CD4-positive, alpha-beta T cell treated with Interleukin-15 for 1 hour (primary cell): ENCODE measurements at places on chromosomes 2 and 18.

DNA sequence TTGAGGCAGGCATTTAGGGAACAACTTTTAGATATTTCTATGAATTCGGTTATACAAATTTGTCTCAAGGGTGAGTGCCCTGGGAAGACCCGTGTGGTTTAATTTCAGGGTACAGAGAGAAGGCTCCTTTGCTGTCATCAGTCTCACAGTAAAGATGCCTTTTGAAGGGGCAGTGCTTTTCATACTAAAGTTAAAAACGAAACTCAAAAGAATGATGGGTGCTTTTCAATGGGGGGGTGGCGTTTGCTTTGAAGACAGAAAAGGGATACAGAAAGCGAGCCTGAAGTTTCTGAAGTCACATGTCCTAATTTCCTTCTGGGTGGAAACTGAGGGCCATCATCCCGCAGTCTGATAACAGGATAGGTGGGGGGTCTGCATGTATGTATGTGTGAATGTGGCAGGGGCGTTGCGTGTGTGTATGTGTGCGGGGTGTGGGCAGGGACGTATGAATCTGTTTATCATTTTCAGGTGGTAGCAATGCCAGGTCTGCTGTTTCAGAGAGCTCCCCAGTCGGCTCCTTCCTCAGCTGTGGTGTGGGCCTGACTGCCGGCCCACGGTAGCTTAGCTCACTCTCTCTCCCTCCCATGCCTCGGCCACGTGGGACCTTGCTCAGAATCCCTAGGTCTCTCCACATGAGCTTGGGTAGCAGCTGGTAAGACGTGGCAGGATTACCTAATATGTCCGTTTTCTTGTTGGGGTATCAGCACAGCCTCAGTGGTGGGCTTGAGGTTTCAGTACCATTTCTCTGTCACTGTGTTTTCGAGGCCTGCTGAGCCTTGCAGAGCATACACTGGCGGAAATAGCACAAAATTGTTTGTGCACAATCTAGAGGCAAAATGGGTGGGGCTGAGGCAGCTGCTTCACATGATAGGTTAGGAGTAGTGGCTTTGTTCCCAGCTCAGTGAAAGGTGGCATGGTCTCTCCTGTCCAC is 32.7 kb downstream of the ARHGAP25 start:
- peak; percentile 51 for DNase-seq

DNA sequence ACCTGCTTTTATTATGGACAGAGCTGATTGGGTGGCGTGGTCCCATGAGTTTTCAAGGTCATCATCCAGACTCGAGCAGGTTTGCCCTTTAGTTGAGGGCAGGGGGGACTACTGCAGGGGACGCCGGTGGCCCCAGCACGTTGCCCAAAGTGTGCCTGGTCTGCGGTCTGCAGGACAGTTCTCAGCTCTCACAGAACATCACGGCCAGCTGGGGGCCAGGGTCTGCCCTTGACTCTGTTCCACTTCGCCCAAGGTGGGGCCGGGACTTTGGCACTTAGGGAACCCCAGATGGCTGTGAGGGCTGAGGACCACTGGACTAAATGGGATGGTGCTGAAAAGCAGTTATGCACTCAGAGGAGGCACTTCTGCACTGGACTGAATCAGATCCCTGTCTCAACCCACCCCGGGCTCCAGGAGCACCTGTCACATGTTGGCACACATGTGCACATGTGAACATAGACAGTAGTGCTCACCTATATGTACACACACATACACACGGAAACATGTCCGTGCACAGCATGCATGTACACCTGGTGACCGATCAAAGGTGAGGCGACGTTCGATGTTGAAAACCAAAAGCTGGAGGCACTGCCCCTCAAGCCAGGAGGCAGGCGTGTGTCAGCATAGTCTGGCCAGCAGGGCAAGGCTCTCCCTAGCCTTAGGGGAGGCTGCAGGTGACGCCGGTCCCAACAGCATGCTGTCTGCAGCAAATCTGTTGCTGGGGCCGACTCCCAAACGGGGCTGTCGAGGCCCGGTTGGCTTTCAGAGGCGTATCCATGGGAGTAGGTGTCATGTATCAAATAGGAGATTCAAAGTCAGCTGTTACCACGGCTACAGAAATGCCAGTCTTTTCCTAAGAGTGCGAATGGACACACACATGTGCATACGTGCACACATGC is 10.2 kb downstream of the ANO7 start:
- DNase-seq: no peak

GRCh38 chr2:71693286-71694270 is 240.2 kb downstream of the DYSF start:
- no peak for DNase-seq

DNA sequence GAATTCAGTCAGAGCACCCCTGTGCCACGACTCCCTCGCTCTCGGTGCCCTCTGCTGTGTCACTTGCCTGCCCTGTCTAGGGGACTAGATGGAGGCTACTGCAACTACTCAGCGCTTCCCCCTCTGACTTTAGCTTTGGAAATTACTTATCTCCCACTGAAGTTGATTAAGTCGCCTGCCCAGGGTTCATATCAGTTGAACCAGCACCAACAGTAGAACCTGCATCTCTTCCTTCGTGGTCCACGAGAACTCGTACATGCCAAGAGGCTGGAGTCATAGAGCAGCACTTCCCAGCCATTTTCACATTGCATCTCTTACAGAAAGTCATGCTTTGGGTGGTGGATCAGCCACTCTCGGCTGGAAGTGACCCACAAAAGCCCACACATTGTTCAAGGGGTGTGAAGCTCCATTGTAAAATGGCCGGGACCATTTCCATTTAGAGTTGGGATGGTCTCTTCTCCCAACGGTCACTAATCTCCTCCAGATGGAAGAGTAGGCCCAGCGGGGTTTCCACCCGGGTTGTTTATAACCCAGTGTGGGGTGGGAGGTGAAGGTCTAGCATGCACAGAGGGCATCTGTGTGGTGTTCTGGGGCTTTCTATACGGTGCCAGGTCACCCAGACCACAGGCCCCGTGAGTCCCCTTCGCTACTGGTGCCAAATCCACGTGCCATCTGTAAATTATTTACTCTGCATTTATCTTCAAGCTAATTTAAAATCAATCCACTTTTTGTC is 38.0 kb downstream of the STEAP3 start:
- DNase-seq: no peak

DNA sequence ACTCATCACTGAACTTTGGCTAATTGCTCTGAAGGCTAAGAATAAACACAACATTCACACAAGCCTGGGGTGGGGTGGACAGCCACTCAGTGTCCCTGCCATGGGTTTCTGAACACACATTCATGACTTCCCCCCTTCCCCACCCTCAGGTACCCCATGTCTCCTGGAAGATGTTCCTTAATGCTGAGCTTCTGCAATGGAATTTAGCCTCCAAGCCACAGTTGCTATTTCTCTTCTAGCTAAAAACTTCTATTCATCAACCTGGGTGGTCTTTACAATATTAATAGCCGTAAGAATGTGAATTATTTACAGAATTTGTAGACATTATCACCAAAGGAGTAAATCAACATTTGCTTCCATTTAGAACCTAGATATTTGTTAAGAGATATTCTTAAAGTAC is 175.1 kb downstream of the ACKR3 start:
- no peak for DNase-seq

DNA sequence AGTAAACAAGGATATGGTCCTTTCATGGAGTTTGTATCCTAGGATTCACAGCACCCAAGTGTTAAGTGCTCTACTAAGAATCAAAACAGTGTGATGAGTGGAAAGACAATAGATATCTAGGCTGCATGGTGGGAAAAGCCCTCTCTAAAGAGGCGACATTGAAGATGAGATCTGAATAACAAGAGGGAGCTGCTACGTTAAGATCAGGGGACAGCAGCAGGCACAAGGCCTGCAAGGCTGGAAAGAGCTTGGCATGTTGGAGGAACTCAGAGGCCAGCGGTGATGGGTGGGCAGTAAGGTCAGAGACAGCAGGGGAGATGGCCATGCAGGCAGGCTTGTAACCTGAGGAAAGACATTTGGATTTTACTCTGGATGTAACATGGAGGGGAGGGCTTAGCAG is 177.5 kb downstream of the GFPT1 start:
- no peak for DNase-seq

GRCh38 chr2:101884423-101884822 is 107.3 kb upstream of the IL1R2 start:
- no peak for DNase-seq

GRCh38 chr2:19847486-19847885 is 54.3 kb downstream of the TTC32 start:
- no peak for DNase-seq

GRCh38 chr18:29171892-29172755 is 995.2 kb upstream of the CDH2 start:
- no peak for DNase-seq

GRCh38 chr18:9992300-9992972 is 78.6 kb downstream of the VAPA start:
- DNase-seq: no peak

- DNase-seq: no peak
Measured at GRCh38 chr2:56017784-56018183, 94.2 kb upstream of the EFEMP1 start.

- DNase-seq: peak; percentile 3
Measured at GRCh38 chr2:241195506-241196130, 7.1 kb downstream of the ANO7 start.

- no peak for DNase-seq
Measured at GRCh38 chr18:12779456-12779855, 76.6 kb downstream of the PSMG2 start.

DNA sequence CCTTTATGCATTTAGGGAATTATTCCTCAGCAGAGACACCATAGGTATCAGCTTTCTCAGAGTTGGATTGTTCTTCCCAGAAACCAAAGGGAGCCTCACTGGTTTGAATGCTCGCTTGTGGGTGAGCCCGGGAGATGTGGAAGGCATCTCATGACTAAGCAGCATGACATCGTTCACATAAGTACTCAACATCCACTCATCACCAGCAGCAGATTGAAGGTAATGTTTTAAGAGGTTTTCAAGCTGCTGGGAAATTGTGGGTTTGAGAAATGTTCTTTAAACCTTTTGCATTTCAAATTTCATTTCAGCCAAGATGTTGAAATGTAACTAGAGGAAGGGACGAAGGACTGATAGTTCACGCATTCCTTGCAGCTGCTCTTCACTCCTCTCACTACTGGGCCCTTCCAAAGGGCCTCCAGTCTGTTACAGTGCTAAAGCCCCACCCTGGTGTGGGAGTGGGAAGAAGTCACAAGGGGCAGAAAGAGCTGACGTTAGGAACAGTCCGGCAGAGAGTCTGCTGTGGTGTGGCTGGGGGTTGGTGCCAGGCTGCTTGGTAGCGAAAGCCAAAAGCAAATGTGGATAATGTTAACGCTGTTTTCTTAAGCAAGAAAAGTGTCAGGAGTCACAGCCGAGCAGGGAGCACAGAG is 324.5 kb upstream of the EPHA4 start:
- no peak for DNase-seq

GRCh38 chr2:216802516-216803215 is 57.2 kb downstream of the TNP1 start:
- no peak for DNase-seq

- DNase-seq: no peak
Measured at GRCh38 chr18:52465391-52465790, 125.4 kb downstream of the DCC start.
